ENCODE measurements at places on chromosomes 6 and 20. TPM values are rescaled to one million over a fixed set of nuclear protein-coding genes. Genes with fewer than 3 reads are reported as not detected.

GRM1 gene
- 0.19 TPM for total RNA-seq

NRSN1 gene
- total RNA-seq = not detected

ZNF335 gene
- total RNA-seq = 22.3 TPM

ADAM33 gene
- total RNA-seq = 4.3 TPM

HNF4A gene
- total RNA-seq = 26.0 TPM

DNA sequence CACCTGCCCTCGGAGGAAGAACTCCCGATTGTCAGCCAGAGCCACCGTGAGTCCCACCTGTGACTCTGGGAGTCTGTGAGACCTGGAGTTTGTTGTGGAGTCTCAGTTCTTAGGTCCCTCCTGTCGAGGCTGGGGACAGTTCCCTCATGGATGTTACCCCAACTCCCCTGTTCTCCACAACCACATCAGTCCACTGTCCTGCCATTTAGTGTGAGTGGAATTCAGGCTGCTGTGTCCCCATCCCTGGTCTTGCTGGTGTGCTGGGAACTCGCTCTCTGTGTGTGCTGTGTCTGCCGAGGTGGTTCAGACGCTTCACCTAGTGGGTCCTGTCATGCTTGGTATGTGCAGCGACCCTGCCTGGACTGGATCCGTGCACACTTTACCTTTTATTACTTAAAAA is 163.2 kb downstream of the DTNBP1 start:
- no peak for DNase-seq

- DNase-seq = no peak
Measured at GRCh38 chr20:3606021-3606420, 57.2 kb downstream of the GFRA4 start.

GRCh38 chr20:25254986-25255680 is 7.2 kb downstream of the PYGB start:
- no peak for DNase-seq

DNA sequence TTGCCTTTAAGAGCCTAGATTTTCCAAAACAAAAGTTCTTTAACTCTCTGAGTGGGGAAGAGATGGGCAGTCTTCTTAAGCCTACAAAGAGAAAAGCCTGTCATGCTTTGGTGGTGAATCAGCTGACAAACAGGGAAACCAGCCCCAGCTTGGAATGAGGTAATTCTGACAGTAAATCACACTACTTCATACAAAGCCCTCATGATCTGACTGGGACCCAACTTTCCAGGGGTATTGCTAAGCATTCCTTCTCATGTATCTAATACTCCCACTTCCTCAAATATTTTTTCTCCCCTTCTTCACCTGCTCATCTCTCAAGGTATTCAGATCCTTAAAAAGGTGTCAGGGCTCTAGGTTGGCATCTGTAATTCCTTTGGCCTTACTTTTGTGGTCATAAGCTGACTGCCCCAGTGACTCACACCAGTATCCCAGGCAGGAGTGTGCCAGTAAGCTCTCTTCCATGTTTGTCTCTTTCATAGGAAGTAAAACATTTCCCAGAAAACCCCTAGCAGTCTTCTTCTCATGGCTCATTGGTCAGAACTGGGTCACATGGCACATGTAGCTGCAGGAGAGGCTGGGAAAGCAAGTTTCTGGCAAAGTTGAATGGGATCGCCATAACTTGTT is 15.0 kb upstream of the TBC1D22B start:
- no peak for DNase-seq

DNA sequence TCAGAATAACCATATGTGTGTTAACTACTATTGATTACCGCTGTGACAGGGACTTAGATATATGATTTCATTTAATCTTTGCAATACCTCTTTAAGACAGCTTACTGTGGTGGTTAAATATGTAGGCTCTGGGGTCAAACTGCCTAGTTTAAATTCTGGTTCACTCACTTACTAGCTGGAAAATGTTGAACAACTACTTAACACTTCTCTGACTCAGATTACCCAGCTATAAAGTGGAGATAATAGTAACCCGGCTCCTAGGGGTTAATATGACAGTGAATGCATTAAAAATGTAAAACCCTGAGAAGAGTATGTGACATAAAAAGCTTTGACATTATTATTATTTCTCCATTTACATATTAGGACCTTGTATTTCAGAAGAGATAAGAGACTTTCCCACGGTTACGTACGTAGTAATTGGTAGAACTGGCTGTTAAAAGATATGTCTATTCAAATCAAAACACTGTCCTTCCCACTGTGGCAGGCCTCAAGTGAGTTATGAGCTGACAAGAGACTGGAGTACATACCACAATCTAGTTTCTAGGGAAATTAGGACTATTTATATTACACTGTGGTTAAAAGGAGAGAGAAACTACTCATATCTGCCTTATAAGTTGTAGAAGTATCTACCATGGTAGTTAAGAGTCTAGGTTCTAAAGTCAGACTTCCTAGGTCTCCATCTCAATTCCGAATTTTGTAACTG is 4.4 kb upstream of the PLCB1 start:
- DNase-seq = no peak

Measured in kidney (tissue), 22 donors.